ENCODE measurements at places on chromosomes 7 and 10.

DNA sequence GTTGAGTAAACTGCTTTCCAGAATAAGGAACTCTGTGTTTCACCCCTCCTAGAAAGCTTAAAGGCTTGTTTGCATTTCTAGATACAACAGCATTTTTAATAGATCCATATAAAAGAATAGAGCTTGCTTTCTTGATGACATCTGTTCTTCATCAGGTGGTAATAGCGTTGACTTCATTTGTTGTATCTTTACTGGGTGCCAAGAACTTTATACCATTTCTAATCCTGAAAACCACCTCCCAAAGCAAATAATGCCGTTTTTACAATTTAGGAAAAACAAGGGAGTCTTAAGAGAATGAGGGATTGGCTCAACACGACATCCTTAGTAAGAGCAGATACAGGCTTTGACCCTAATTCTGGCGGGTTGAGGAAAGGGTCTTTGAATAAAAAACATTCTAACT is 993.4 kb downstream of the TYW1 start:
- DNase-seq, result no peak

- no peak for DNase-seq
Measured at GRCh38 chr10:114611617-114612016, 46.5 kb downstream of the ABLIM1 start.

DNA sequence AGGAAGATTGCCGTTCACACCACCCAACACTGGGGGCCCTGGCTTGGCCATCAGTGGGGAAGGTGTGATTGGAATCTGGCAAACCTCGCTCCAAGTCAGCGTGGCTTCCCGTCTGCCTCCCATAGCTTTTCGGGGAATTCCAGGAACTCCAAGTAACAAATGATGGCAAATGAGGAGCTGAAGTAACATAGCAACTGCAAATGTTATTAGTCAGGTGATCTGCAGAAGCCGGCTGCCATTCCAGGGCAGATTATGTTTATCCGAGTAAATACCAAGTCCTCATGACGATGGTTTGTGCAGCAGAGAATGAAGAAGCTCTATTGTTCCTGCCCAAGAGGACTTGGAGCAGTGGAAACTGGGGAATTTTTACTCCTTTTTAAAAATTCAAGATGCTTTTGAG is 270.5 kb upstream of the PODXL start:
- no peak for DNase-seq

GRCh38 chr10:7436490-7437100 is 25.8 kb upstream of the SFMBT2 start:
- no peak for DNase-seq

GRCh38 chr7:271266-272107 is 18.5 kb upstream of the FOXL3 start:
- no peak for DNase-seq

DNA sequence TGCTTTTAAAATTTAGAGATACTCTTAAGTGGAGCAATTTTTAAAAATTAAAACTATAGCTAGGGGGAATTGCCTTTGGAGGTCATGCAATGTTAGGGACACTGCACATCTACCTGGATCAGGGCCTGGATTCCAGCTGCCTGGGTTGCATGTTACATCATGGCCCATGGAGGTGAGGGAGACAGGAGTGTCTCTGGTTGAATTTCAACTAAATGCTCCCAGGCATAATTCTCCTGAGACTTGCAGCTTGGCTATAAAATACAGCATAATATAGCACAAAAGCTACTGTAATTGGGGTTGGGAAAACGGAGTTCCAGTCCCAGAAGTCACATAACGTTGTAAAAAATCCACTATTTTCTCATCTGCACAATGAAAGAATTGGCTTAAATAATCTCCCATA is 782.5 kb downstream of the LRMDA start:
- DNase-seq, result no peak

DNA sequence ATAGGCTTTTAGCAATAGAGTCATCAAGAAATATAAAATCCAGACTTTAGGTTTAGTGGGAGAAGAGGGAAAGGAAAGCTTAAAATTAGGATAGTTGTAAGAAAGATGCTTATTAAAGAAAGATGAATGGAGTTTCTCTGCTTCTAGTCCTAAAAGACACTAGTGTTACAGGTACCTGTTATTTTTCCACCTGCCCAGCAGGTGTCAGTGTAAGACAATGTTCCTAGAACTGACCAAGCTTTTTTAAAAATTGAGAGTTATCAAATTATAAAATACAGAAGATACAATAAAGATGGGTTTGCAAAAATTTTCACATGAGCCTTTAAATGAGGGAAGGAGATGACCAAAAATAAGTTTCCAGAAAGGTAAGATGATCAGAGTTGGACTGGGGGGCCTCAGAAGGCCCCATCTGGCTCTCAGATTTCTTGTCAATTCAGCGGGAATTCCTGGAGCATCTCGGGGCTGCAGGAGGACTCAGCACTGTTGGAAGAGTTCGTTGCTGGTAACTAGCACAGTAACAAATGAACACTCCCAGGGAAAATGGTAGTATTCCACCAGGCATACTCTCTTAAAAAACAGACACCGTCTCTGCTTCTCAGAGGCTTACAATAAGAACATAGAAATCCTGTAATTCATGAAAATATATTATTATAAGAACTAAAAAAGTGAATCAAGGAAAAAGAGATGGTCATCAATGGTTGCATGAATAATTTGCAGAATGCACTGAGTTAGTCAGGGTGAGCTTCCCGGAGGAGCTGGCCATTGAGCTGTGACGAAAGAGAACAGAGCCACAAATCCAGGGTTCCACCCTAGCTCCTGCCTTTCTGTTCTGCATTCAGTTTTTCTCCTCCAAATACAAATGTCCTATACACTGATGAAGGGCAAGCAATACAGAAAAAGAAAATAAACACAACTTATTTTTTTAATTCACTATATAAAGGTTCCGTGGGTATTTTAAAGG is 71.8 kb upstream of the PIK3CG start:
- DNase-seq, result peak; percentile 29

DNA sequence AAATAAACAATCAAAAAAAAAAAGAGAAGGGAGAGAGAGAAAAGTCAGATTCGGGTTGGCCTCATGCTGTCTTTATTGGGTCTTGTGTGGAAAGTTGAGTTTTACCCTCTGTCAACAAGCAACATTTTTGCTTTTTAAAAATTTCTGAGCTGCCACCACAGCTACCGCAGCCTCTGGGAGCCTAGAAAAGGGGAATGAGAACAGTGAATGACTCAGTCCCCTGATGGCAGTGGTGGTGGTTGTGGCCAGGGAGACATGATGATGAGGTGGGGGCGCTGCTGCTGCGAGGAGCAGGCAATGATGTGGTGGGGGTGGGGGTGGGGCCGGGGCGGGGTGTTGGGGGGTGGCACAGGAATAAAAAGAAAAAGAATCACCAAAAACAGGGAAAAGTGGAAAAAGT is 20.0 kb upstream of the CREB3L2 start:
- DNase-seq, result no peak

DNA sequence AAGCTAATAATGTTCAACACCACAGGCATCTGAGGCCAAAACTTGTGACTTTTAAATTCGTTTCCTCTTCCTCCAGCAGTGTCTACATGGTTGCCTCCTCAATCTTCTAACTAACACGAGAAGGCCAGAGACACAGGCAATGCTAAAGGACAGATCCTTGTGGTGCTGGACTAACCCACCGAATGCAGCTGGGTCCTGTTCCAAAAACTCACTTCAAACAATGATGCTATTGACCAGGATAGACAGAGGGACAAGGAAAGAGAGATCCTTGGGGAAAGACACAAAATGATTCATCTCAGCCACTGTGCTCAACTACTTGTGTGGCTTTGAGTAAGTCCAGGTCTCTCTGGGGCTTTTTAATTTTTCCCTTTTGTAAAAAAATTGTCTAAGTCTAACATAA is 107.6 kb downstream of the KCNMA1 start:
- DNase-seq, result no peak

- DNase-seq, result no peak
Measured at GRCh38 chr10:133344236-133344635, 2.9 kb upstream of the PRAP1 start.

DNA sequence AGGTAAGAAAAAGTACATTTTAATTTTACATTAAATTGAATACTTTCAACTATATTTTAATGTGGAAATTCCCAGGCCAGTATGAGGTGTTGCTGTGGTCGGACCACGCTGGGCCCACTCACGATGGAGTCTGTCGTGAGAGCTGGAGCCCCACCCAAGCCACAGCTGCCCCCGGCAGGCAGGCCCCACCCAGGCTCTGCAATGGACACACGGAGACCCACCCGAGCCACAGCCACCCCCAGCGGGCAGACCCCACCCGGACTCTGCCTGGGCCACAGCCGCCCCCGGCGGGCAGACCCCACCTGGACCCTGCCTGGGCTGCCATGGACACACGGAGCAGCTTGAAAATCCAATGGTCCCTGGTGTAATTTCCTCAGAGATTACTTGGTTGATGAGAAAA is 141.3 kb downstream of the PTPRN2 start:
- no peak for DNase-seq

- no peak for DNase-seq
Measured at GRCh38 chr10:101766306-101766705, 9.6 kb downstream of the FGF8 start.

GRCh38 chr7:107115762-107116540 is 52.9 kb upstream of the HBP1 start:
- DNase-seq, result no peak

GRCh38 chr10:21069278-21069677 is 172.2 kb upstream of the NEBL start:
- no peak for DNase-seq

DNA sequence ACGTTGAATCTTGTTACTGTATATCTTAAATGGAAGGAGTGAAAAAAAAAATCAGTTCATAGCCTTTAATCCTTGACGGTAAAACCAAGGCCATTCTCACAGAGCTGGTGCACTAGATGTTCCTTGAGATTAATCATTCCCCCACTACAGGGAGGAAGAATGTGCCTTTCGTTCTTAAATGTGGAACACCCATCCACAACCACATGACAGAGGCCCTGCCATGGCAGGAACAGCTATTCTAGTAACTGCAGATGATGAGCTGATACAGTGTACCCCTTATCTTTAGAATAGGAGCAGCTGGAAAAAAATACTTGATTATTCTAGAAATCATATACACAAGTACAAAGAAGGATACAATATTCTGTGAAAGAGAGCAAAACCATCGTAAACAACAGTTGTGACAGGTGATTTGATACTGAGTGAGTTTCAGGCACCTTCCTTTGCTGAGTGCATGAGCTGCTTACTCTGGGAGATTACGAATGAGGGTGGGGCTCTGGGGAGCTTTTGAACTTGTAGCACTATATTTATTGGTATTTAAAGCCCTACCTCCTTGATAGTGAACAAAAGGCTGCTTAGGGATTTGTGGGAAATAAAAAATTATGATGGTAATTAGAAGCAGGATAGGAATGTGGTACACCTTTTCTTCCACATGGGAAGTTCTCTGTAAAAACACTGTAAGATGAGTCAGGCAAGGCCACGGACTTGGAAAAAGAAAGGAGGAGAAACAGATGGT is 244.4 kb upstream of the SLC26A5 start:
- DNase-seq, result no peak

DNA sequence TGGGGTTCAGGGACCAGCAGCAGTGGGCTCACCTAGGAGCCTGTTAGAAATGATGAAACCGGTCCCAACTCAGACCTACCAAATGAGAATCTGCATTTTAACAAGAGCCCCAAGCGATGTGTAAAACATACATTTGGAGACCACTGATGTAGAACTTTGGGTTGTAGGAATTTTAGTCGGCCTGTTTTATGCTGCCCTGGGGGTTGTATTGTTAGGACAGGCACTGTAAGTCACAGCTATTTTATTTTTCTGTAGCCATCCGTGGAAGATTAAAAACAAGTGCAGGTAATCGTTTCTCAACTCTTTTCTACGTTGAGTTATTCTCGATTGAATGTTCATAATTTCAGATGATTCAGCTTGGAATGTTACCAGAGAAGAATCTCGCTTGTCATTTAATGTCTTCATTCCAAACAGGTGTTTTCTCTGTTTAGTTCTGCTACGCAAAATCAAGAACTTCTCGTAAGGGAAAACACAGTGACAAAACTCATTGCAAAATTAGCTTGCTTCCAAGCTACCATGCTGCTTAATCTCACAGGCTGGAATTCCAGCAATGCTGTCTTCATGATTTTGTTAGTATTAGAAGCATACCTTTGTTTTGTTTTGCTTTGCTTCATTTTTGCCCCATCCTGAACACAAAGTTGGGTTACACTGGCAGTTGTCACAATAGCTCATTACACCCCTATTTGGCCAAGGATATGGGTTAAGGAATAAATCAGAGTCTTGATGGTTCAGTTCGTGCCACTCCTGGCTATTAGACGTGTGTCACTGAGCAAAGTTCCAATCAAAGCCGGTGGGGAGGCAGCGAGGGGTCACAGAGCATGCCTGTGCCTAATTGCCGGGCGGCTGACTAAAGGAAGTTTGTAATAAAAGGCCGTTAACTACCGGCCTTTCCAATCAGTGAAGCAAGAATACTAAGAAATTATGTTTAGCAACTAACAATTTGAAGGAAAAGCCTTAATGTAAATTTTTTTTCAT is 676.9 kb downstream of the GATA3 start:
- no peak for DNase-seq

GRCh38 chr7:101277155-101277554 is 32.3 kb upstream of the FIS1 start:
- DNase-seq, result no peak

- DNase-seq, result no peak
Measured at GRCh38 chr7:8065356-8065813, 96.8 kb downstream of the GLCCI1 start.

DNA sequence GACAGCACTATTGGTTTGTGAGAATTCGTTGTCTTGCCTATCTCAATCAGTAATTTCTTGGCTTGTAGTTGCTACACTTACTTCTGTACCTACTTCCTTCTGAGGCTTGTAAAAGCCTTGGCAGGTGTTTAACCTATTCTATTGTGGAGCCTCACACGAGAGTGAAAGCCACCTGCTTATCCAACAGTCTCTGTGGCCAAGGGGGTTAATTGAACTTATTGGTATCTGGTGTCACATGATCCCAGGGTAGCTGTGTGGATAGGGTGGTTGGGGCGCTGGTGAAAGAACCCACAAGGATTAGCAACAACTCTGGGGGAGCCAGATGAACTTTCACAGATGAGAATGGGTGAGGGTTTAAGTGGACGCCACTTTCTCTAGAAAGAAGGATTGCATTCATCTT is 13.9 kb upstream of the ATP6V0E2 start:
- DNase-seq, result no peak

DNA sequence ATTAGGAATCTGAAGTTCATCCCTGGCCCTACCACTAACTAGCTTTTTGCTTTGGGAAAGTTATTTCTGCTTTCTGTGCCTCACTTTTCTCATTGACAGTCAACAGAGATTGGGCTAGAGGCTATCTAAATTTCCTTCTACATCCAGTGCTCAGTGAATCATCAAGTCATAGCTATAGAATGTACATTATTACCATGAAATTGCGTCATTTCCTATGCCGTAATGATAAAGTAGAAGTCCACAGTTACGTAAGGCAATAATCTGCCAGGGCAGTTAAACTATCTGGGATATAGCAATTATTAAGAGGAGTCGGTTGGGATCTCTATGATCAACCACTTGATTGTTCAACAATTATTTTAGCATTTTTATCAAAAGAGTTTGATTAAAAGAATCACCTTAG is 64.4 kb downstream of the ITGB8 start:
- no peak for DNase-seq

DNA sequence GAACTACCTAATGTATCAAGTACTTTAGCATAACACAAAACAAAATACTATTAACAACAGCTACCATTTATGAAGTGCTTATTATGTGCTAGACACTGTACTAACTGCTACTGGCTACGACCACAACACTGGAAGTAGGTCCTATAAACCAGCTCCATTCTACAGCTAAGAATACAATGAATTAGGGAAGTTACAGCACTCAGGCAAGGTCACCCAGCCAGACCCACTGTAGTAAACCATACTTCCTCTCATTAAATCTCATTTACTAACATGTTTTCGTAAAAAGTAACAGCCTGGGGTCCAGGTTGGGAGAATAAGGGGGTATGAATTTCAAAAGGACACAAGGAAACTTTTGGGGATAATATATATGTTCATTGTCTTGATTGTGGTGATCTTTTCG is 25.4 kb downstream of the NAPEPLD start:
- no peak for DNase-seq

Data from NCI-H1417 treated with DMSO at 0.1 percent for 48 hours (cell line).